ENCODE measurements at places on chromosomes 5 and 9.

DNA sequence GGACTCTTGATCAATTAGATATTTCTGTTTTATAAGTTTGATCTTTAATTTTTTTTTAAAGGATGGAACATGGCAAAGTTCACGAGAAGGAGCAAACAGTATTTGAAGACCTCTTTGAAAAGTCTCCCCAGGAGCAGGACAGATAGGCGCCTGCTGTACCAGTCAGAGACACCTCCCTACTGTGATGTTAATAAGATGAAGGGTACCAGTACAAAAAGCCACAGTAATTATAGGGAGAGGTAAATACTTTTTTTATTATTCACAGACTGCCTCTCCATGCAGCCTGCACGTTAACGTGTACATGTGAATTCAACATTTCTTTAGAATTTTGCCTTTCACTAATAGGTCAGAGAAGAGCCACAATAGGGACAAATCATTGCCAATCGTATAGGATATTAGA is 146.5 kb upstream of the CDH6 start:
- DNase-seq = no peak

GRCh38 chr5:1099926-1100663 is 11.8 kb downstream of the SLC12A7 start:
- no peak for DNase-seq

GRCh38 chr9:130236436-130236985 is 29.0 kb upstream of the HMCN2 start:
- no peak for DNase-seq

DNA sequence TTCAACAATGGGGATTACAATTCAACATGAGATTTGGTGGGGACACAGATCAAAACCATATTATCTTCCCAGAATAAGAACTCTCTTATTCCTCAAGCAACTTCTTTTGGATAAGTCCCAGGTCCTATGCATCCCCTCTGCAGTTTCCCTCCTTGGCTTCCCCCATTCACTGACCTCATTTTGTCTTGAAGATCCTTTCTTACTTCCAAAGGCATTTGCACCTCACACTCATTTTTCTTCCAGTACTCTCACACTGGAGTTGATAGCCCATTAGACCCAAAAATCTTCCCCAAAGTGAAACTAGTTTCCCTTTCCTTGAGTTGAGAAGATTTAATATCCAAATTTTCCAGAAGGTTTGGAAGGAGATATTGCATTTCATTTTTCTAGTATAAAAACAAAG is 178.0 kb upstream of the DAPK1 start:
- DNase-seq = no peak

- no peak for DNase-seq
Observed at GRCh38 chr9:132387133-132387532, 19.5 kb downstream of the TTF1 start.

- DNase-seq = no peak
Observed at GRCh38 chr5:116799401-116799800, 224.8 kb upstream of the SEMA6A start.

DNA sequence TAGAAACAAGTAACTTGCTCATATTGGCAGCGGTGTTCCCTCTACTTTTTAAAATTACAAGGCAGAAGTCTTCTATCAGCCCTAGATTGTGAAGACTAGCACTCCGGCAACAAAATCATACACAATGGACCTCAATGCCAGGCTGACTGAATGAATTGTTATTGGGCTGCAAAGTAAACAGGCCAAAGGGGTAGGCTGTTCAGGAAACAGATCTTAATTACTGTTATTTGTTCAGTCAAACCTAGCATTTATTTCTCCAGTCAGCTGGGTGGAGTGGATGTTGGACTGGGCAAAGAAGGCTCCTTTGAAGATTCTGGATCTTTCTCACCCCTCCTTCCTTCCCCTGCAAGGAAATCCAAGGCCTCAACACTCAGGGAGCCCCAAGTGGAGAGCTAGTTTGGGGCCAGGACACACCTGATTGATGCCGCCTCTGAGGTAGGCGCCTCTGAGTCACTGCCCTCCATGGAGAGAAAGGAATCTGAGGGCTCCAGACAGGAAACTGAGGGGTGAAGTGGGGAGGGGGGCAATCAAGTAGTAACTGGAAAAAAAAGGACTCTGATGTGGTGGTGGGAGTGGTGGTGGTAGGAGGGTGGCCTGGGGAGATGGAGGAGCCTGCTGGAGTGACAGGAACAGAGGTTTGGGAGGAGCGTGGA is 35.5 kb downstream of the SERINC5 start:
- no peak for DNase-seq

DNA sequence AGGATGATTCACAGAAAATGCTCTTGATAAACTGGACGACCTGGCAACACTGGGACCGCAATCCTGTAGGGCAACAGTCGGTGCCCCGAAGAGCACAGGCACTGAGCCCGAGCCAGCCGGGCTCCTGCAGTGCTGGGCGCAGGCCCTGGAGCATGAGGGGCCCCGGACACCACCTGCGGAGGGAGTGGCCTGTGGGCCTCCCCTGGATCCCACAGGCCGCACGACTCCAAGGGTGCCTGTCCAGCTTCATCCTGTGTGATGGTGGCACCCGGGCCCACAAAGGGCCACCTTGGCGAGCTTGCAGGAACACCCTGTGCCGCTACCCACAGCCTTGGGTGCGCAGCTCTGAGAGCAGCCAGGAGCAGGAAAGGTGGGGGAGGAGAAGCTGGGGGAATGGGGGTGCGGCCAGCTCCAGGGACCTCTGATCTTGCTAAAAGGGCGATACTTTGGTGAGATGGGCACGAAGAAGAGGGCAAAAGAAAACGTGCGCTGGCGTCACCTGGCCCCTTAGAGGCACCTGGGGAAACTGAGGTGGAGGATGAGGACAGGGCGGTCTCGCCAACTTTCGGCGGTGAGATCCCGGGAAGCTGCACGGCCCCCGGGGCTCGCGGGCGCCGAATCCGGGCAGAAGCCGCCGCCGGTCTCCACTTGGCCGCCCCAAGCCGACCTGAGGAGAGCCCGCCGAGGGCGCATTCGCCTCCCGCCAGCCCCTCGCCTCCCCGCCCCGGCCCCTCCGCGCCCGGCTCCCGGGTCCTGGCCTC is 722 bp downstream of the TBC1D9B start:
- DNase-seq = no peak

- no peak for DNase-seq
Observed at GRCh38 chr5:78971998-78972397, 13.1 kb downstream of the ARSB start.

DNA sequence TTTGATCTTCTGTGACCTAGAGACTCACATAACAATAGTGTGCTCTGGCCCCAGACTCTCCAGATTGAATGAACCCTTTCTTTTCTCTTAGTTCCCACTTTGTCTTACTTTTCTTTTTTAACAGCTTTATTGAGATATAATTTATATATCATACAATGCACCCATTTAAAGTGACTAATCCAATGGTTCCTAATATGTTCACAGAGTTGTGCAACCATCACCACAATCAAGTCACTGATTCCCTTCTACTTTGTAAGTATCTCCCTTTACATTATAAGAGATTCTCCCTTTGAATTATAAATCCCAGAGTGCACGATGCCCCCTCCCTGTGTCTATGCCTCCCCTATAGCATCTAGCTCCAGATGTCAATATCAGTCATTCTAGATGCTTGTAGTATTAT is 172.4 kb downstream of the HINT1 start:
- DNase-seq = no peak

DNA sequence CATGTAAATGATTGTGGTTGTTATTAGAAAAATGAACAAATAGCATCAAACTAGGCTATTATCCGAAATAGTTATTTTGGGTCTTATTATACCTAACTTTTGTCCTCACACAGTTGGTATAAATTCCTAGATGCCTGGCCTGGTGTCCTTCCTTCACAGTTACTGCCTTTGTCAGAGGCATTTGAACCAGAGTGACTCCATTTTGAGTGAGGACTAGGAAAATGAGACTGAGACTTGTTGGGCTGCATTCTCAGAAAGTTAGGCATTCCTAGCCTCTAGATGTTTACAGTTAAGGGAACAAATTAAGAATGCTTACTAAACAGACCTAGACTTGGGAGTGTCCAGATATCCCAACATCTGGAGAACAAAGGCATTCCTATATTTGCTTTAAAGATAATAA is 283.5 kb upstream of the C9orf72 start:
- DNase-seq = no peak

- DNase-seq = no peak
Observed at GRCh38 chr5:41716382-41716781, 153.8 kb downstream of the OXCT1 start.

DNA sequence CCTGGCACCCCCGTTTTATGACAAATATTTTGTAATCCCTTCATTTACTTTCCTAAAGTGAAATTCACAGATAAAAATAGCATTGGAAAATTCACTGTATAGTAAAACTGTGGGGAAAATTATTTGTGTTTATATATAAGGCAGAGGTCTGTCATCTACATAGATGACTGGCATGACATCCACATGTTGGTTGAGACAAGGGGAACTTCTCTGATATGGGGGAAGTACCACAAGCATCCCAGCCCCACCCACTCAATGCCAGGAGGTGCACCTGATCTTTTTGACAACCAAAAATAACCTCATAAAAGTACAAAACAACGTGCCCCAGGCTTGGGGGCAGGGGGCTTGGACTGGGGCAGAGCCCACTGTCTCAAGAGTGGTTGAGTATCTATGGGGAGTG is 6.3 kb upstream of the TDRD7 start:
- DNase-seq = no peak

DNA sequence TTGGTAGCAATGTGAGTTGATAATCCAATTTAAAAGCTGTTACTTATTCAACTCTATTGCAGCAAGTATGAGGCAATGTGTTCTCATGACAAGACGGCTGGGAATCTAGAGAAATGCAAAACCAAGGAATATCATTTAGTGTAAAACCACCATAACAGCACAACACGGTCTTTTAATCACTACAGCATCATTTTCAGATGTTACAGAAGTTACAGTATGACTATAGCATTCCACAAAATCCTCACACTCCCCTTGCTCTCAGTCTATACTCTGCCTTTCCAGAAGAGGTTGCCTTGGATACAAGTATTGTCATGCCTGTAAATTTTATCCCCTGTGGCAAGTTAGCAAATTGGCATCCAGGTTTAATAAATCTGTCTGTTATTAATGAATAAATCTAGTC is 28.6 kb upstream of the TAS2R1 start:
- DNase-seq = no peak

DNA sequence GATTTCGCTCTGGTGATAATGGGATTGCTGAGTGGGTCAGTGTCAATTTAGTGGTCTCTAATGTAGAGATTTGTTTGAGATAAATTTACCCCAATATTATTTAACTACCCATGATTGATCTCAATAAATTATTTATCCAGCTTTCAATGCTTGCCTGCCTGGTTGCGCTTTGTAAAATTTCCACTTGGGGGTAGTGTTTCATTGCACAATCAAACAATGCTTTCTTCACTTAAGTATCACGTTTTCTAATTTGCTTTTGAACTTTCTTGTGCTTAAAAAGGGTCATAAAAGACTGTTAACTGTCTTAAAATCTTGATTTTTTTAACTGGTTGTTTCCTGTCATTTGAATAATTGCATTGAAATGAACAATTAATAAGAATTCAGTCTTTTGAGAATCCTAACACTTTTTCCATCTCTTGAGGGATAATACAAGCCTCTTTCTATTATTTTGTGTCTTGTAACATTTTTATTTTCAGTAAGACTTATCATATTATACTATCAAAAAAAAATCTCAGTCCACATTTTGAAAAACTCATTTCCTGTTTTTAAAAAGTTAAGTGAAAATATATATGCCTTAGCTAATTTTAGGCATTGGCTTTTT is 18.7 kb downstream of the HSD17B4 start:
- DNase-seq = peak; percentile 49

DNA sequence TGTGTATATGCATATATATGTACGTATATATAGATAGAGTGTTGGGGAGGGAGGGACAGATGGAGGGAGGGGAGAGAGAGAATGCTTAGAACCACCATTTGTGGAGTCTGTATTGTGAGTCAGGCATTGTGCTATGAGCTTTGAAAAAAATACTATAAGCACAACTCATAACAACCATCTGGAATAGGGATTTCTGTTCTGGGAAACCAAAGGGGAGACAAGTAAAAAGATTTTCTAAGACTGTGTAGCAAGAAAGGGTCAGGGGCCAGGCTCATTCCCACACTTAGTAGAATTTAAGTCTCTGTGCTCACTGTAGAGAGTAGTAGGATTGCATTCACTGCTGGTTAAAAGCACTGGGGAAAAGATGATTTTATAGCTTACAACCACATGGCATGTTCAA is 202.3 kb upstream of the SGCD start:
- DNase-seq = no peak

- no peak for DNase-seq
Observed at GRCh38 chr9:93949694-93950449, 5.3 kb downstream of the BARX1 start.

- no peak for DNase-seq
Observed at GRCh38 chr9:26331223-26331622, 561.4 kb downstream of the CAAP1 start.

DNA sequence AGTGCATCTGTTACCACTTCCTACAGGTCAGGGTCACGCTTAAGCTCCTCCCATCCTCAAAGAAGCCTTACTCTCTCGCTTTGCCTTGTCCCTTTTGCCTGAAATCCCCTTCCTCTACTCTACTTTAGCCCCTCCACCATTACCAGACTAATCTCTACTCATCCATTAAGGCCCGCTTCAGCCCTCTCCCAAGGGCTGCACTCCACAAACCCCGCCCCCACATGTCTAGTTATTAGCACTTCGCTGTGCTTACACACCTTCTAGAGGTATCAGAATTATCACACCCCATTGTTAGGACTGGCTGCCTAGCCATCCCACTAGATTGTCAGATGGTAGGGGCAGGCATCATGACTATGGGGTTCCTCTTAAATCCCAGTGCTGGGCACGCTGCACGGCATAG is 565.7 kb upstream of the WWC1 start:
- DNase-seq = no peak

DNA sequence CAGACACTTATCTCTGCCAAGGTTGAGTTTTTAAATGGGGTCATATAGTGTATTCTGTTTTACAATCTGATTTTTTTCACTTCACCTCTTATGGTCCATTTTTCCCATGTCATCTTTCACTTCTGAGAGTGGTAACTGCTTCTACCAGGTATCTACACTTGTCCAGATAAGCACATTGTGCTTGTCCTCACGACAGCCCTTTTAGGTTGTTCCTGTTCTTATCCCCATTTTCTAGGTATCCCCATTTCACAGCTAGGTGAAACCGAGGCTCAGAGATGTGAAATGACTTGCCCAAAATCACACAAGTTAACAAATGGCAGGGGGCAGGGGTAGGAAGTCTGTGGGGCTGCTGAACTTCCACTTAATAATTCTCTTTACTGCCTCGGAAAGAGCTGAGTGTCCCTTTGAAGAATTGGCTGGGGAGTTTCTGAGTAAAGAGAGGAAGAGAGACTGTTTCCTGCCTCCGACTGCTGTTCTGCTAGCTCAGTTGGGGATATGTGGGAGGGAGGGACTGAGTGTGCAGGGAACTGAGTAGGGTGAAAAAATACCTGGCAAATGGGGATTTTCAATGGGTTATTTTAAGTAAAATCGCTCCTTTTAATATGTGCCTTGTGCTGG is 255.4 kb downstream of the GRIA1 start:
- no peak for DNase-seq

All from posterior cingulate gyrus (tissue), 11 donors.